ENCODE measurements at places on chromosomes 1 and 21.

- DNase-seq = no peak
Observed at GRCh38 chr21:17414766-17415165, 98.1 kb upstream of the CXADR start.

GRCh38 chr1:45643978-45644377 lies 20.1 kb upstream of the CCDC17 start:
- no peak for DNase-seq

- no peak for DNase-seq
Observed at GRCh38 chr1:192763243-192763642, 45.6 kb upstream of the RGS2 start.

- no peak for DNase-seq
Observed at GRCh38 chr1:38095454-38095931, 48.9 kb upstream of the POU3F1 start.

- DNase-seq = no peak
Observed at GRCh38 chr1:81989524-81989923, 188.8 kb downstream of the ADGRL2 start.

GRCh38 chr1:193533853-193534252 lies 347.4 kb upstream of the B3GALT2 start:
- no peak for DNase-seq

- no peak for DNase-seq
Observed at GRCh38 chr1:56758794-56759193, 60.4 kb downstream of the FYB2 start.

GRCh38 chr1:153586347-153586746 lies 20.7 kb upstream of the S100A2 start:
- no peak for DNase-seq
